Activated CD4-positive, alpha-beta memory T cell treated with anti-CD3 and anti-CD28 coated beads, Interleukin-2, amount 10 ng/mL, durations not matched to agents 7 days and 5 days (primary cell): ENCODE measurements at places on chromosomes 16 and 17. TPM values are rescaled to one million over a fixed set of nuclear protein-coding genes. Genes with fewer than 3 reads are reported as not detected.

Gene SLC16A5
- 10.4 TPM for total RNA-seq

Gene KSR1
- total RNA-seq = 44.4 TPM

Gene SLC47A2
- total RNA-seq = not detected

Gene TBC1D3K
- total RNA-seq = not detected

Gene SLC7A6
- 66.7 TPM for total RNA-seq

GRCh38 chr17:15048933-15049794 is 216.0 kb downstream of the PMP22 start:
- no peak overlapping the region for H3K4me3 ChIP-seq
- DNase-seq = no peak
- no peak overlapping the region for H3K27ac ChIP-seq
- no peaks in the 10 kb centered on the region for H3K4me1 ChIP-seq

GRCh38 chr17:32805029-32805976 is 71.6 kb downstream of the MYO1D start:
- H3K36me3 ChIP-seq = no peaks in the 10 kb centered on the region
- no peak overlapping the region for H3K27ac ChIP-seq
- no peak overlapping the region for H3K4me3 ChIP-seq
- peaks cover 16% of the 10 kb centered on the region for H3K4me1 ChIP-seq
- DNase-seq = no peak
- H3K27me3 ChIP-seq = no peaks in the 10 kb centered on the region

DNA sequence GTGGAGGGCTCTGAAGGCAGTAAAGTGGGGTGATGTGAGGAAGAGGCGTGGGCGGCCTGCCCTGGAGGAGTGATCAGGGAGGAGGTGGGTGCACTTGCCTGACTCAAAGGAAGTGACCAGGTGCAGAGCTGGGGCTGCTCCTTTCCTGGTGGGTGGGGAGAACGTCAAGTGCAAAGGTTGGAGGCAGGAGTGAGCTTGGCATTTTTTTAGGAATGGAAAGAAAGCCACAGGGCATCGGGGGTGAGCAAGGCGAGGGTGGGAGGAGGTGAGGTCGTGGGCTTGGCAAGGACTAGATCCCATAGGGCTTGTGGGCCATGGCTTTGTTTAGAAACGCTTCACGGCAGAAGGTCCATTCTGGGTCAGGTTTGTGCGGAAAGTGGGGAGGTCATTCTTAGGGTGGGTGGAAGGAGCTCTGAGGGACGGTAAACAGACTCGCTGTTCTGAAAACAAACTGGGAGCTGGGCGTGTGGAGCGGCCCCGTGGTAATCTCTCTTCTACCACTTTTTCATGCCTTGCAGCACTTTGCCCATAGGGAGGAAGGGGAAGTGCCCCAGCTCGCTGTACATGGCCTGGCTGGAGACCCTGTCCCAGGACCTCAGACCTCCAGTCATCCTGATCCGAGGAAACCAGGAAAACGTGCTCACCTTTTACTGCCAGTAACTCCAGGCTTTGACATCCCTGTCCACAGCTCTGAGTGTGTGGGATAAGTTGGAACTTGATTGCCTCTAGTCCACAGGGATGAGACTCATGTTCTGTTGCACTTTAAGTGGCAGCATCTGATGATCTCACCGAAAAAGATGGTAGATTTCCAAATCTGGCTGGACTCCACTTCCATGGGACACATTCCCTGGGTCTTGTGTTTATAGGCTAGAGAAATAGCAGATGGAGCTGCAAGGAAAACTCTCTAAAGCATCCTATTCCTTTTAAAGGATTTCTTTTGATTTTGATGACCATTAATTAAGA is 18.9 kb upstream of the HERPUD1 start:
- H3K27ac ChIP-seq = no peak overlapping the region
- DNase-seq = no peak
- no peaks in the 10 kb centered on the region for H3K36me3 ChIP-seq
- peaks cover 4% of the 10 kb centered on the region for H3K27me3 ChIP-seq
- H3K4me1 ChIP-seq = peaks cover 37% of the 10 kb centered on the region

DNA sequence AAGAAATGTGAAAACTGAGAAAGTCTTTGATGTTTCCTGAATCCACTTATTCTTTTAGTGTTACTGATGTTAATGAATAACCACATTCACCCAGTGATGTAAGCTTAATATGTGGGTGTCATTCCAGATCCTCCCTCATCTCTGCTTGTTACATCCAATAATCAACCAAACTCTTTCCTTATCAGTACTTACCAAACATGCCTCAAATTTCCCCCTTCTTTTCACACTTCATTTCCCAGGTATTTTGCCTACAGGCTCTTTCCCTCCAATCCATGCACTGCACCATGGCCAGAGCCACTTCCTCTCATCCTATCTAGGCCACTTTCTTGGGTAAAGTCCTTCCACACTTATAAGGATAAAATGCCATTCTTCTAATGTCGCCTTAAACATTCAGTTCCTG is 451.5 kb downstream of the NPIPA7 start:
- no peak overlapping the region for H3K4me3 ChIP-seq
- H3K27me3 ChIP-seq = no peaks in the 10 kb centered on the region
- no peak overlapping the region for H3K27ac ChIP-seq
- H3K4me1 ChIP-seq = no peaks in the 10 kb centered on the region

GRCh38 chr16:21264571-21265036 is 13.5 kb downstream of the CRYM start:
- no peak for DNase-seq
- H3K27me3 ChIP-seq = peaks cover 3% of the 10 kb centered on the region
- no peak overlapping the region for H3K27ac ChIP-seq
- H3K36me3 ChIP-seq = no peaks in the 10 kb centered on the region
- H3K4me3 ChIP-seq = no peak overlapping the region
- H3K4me1 ChIP-seq = no peaks in the 10 kb centered on the region

GRCh38 chr16:264440-264951 is 11.2 kb downstream of the RGS11 start:
- no peak overlapping the region for H3K27ac ChIP-seq
- peaks cover 5% of the 10 kb centered on the region for H3K36me3 ChIP-seq
- no peak for DNase-seq

- H3K27ac ChIP-seq = no peak overlapping the region
Measured at GRCh38 chr17:82900741-82901140, 60.9 kb upstream of the ZNF750 start.

DNA sequence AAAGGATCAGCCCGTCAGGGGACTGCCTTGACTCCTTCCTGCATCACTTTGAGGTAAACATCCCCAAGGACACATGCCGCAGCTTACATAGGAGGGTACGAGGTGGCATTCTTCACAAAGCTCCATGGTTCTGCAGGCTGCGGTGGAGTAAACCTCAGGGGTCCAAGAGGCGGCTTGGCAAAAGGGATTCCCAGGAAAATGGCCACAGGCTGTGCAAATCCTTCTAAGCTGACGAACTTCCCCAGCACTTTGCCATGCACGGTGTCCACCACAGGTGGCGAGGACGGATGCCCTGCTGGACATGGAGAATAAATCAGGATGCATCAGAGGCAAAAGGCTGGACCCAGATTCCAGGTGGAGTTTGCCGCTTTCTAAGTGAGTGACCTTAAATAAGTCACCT is 4.2 kb downstream of the CES1 start:
- H3K27me3 ChIP-seq = no peaks in the 10 kb centered on the region
- DNase-seq = no peak
- H3K4me3 ChIP-seq = no peak overlapping the region
- no peak overlapping the region for H3K27ac ChIP-seq
